ENCODE measurements at places on chromosomes 11 and 22. TPM values are rescaled to one million over a fixed set of nuclear protein-coding genes. Genes with fewer than 3 reads are reported as not detected.

DNA sequence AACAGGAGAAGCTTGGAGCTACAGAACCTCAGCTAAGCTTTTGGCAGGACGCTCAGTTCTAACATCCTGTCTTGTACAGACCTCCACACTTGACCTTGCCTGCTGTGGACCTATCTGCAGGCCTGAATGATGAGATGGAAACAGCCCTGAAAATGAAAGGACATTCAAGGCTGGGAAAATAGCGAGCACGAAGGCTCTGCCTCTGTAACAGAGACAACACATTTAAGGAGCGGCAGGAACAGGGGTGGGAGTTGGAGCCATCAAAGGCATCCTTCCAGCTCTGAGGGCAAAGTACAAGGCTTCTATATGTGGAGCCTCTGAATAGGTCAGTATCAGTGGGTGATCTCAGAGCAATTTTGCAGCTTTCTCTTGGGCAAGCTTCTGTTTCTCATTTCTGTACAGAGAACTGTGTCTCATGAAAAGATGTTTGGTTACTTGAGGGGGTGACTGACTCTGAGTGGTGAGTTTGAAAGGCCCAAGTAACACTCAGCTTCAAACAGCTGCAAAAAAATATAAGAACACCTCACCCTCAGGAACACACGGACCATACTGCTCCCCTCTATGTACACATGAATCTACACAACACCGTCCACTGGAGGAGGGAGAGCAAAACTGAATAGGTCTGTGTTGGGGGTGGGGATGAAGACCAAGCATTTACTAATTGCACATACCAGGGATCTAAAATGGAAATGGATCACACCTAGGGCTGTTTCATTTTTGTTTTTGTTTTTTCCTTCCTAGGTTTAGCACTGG is 101.6 kb downstream of the CCDC81 start:
- peaks cover 5% of the 10 kb centered on the region for H3K36me3 ChIP-seq
- H3K27ac ChIP-seq: no peak overlapping the region
- no peaks in the 10 kb centered on the region for H3K4me1 ChIP-seq
- no peak for DNase-seq

The PPP2R1B gene
- total RNA-seq: 105 TPM

GRCh38 chr11:70278994-70279393 is 8.5 kb downstream of the PPFIA1 start:
- no peaks in the 10 kb centered on the region for H3K4me1 ChIP-seq
- no peak overlapping the region for H3K27ac ChIP-seq
- H3K27me3 ChIP-seq: no peaks in the 10 kb centered on the region
- no peak for DNase-seq
- no peak overlapping the region for H3K4me3 ChIP-seq
- peaks cover 33% of the 10 kb centered on the region for H3K36me3 ChIP-seq

DNA sequence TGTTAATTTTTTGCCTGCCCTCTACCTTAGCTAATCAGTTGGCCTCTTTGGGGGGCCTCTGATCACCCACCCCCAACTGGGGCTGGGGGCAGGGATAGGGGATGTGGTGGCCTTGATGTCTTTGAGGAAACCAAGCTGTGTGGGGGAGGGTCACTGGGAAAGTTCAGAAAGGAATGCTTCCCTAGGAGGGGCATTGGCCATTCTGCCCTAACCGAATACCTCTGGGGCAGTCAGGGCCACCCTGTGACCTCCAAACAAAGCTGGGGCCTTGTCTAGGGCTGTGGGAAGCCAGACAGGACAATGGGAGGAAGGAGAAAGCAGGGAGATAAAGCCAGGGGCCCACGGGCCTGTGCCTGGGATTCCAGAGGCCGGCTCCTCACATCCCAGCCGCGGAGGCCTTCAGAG is 97.5 kb downstream of the TSPAN18 start:
- no peaks in the 10 kb centered on the region for H3K27me3 ChIP-seq
- H3K36me3 ChIP-seq: peaks cover 7% of the 10 kb centered on the region

The DRAP1 gene
- total RNA-seq: 101 TPM

DNA sequence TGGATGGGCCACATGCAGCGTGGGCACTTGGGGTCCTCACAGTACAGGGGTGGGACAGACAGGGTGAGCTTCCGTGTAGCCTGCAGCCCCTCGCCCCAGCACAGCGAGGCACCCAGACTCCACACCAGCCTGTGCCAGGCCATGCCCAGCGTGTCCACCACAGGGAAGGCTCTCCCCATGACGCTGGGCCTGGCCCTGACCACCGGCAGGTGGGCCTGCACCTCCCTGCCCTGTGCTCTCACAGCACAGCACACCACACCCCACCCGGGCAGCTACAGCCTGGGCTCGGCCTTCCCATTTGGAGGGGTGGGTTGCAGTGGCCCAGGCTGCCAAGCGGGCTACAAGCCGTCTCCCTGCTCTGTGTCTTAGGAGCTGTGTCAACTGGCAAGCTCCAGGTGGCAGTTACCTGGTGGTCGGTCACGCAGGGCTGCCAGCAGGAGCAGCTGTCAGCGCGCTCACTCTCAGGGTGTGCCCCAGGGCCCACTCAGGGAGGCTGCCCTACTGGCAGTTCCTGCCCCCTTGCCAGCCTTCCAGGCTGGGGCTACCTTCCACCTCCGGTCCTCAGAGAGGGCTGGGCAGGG is 4.6 kb downstream of the MOB2 start:
- H3K4me1 ChIP-seq: no peaks in the 10 kb centered on the region
- DNase-seq: no peak
- H3K36me3 ChIP-seq: no peaks in the 10 kb centered on the region

- no peak overlapping the region for H3K27ac ChIP-seq
- no peak for DNase-seq
- no peak overlapping the region for H3K4me3 ChIP-seq
- no peaks in the 10 kb centered on the region for H3K27me3 ChIP-seq
These were observed 71.0 kb downstream of the PARVA start for GRCh38 chr11:12448131-12448939.

GRCh38 chr22:39546889-39547586 is 14.5 kb upstream of the RPS19BP1 start:
- no peak for DNase-seq
- H3K27ac ChIP-seq: no peak overlapping the region
- no peaks in the 10 kb centered on the region for H3K27me3 ChIP-seq
- no peak overlapping the region for H3K4me3 ChIP-seq
- H3K36me3 ChIP-seq: no peaks in the 10 kb centered on the region

DNA sequence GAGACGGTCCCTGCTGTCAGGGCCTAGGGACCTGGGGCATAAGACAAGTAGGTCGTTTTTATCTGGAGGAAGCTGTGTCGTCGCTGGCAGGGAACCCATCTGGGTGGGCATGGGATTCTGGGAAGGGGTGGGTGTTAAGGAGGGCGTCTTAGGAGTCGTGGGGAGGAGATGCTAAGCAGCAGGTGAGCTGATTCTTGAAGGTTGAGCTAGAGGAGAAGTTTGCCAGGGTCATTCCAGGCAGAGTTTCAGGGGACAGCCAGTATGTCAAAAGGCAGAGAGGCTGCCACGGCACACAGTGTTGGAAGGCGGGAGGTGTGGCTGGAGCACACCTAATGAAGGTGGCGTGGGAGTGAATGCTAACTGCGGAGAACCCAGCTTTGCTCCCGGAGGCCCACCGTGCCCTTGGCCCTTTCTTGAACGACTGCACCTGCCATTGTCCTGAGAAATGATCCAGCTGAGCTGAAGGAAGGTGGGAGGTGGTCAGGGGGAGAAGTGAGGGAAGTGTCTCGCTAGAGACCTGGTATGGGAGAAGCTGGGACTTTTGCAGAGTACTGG is 1.3 kb downstream of the FAM118A start:
- H3K27ac ChIP-seq: no peak overlapping the region
- H3K36me3 ChIP-seq: peaks cover 4% of the 10 kb centered on the region
- peaks cover 4% of the 10 kb centered on the region for H3K4me1 ChIP-seq
- peak overlapping the region; percentile 79 for H3K4me3 ChIP-seq
- no peaks in the 10 kb centered on the region for H3K27me3 ChIP-seq
- no peak for DNase-seq

The OR56A1 gene
- 0.07 TPM for total RNA-seq

DNA sequence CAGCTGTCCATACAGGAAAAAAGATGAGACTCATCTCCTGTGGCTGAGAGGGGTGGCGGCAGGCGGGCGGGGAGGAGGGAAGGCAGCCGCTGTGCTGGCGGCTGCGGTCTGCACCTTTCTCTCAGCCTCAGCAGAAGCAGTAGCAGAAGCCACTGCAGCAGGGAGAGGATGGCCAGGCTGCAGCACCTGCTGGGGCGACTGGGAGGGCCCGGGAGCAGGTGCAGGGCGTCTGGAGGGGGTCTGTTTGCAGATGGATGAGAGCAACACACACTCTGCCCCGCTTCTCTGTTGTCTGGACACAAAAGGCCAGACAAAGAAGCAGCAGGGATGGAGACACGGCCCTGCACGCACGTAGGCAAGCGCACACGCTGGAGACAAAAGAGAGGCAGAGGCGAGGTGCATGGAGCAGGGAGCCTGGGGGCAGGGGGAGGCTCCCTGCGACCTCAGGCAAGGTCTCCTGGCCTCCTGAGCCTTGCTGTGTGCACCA is 9.3 kb upstream of the MIAT start:
- no peaks in the 10 kb centered on the region for H3K36me3 ChIP-seq
- H3K4me3 ChIP-seq: peak overlapping the region; percentile 53
- no peak overlapping the region for H3K27ac ChIP-seq
- no peaks in the 10 kb centered on the region for H3K27me3 ChIP-seq
- DNase-seq: peak; percentile 87
- H3K4me1 ChIP-seq: peaks cover 29% of the 10 kb centered on the region

DNA sequence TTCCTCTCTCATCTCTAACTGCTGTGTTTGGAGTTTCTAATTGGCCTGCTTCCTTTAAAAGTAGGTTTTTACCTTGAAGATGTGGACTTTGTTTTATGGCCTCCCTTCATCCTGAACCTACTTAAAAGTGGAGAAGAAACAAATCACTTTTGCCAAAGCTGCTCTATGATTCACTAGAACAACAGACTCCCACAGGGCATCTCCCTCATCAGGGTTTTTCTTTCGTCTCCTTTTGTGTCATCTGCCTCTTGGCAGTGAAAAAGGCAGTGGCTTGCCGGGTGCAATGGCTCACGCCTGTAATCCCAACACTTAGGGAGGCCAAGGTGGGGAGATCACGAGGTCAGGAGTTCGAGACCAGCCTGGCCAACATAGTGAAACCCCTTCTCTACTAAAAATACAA is 186.6 kb upstream of the MTNR1B start:
- no peaks in the 10 kb centered on the region for H3K4me1 ChIP-seq
- H3K27ac ChIP-seq: no peak overlapping the region
- DNase-seq: no peak
- no peak overlapping the region for H3K4me3 ChIP-seq

DNA sequence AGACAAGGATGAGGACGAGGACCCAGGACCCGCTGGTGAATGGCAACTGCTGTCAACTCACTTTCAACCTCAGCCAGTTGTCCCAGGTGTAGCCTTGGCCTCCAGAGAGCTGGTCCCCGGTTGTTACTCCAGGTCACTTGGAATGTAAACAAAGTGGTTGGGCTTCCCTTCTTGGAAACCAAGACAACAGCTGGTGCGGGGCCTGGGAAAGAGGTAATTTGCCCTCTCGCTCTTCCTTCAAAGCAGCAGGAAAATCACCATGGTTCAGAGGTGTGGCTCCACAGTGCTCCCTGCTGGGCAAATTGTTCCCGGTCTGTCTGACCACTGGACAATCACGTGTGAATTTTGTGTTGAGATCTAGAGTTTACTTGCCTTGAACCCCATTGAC is 15.0 kb downstream of the SLC1A2 start:
- no peaks in the 10 kb centered on the region for H3K27me3 ChIP-seq
- H3K36me3 ChIP-seq: no peaks in the 10 kb centered on the region
- H3K4me3 ChIP-seq: no peak overlapping the region
- H3K4me1 ChIP-seq: no peaks in the 10 kb centered on the region

GRCh38 chr11:34308913-34309585 is 48.8 kb downstream of the ABTB2 start:
- H3K27ac ChIP-seq: no peak overlapping the region
- H3K27me3 ChIP-seq: no peaks in the 10 kb centered on the region
- peaks cover 9% of the 10 kb centered on the region for H3K4me1 ChIP-seq
- no peak overlapping the region for H3K4me3 ChIP-seq

The OLFML1 gene
- total RNA-seq: not detected

The PATE4 gene
- total RNA-seq: not detected

DNA sequence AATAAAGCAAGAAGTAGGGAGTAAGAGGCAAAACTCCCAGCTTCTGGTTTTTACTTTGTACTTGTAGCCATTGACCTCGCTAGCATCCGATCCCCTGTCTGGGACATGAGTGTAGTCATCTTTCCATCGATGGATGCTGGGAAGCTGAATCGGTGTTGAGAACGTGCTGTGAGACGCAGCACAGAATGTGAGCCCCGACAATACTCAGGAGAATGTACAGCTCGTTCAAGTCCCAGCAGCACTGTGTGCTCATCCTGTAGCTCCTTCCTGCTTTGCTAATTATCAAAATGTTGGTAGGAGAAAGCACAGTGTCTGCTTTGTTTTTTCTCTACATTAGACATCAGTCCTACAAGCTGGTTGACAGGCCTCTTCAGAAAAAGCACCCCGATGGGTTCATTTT is 56.6 kb downstream of the JAM3 start:
- DNase-seq: no peak
- peaks cover 13% of the 10 kb centered on the region for H3K36me3 ChIP-seq
- peaks cover 10% of the 10 kb centered on the region for H3K4me1 ChIP-seq

GRCh38 chr11:116714902-116715301 is 57.9 kb downstream of the BUD13 start:
- H3K27me3 ChIP-seq: no peaks in the 10 kb centered on the region
- no peak overlapping the region for H3K27ac ChIP-seq
- no peak overlapping the region for H3K4me3 ChIP-seq
- H3K4me1 ChIP-seq: no peaks in the 10 kb centered on the region
- DNase-seq: no peak

The TLCD5 gene
- total RNA-seq: 7.1 TPM

The TTLL12 gene
- total RNA-seq: 90.2 TPM

- DNase-seq: no peak
- H3K27me3 ChIP-seq: no peaks in the 10 kb centered on the region
- H3K36me3 ChIP-seq: peaks cover 6% of the 10 kb centered on the region
- peaks cover 2% of the 10 kb centered on the region for H3K4me1 ChIP-seq
- H3K4me3 ChIP-seq: no peak overlapping the region
These were observed 33.0 kb upstream of the MN1 start for GRCh38 chr22:27834364-27835185.

- H3K4me1 ChIP-seq: no peaks in the 10 kb centered on the region
- peak overlapping the region; percentile 77 for H3K4me3 ChIP-seq
- DNase-seq: no peak
- H3K27me3 ChIP-seq: peaks cover 36% of the 10 kb centered on the region
- peaks cover 3% of the 10 kb centered on the region for H3K36me3 ChIP-seq
These were observed 47.8 kb downstream of the SLC22A12 start for GRCh38 chr11:64638829-64639228.

GRCh38 chr11:120131941-120132644 is 5.8 kb downstream of the TRIM29 start:
- H3K27ac ChIP-seq: no peak overlapping the region
- H3K27me3 ChIP-seq: no peaks in the 10 kb centered on the region
- no peak for DNase-seq
- no peak overlapping the region for H3K4me3 ChIP-seq
- no peaks in the 10 kb centered on the region for H3K36me3 ChIP-seq

The C11orf97 gene
- total RNA-seq: not detected

- no peak overlapping the region for H3K27ac ChIP-seq
- no peaks in the 10 kb centered on the region for H3K27me3 ChIP-seq
- H3K4me3 ChIP-seq: no peak overlapping the region
- no peak for DNase-seq
These were observed 424.1 kb upstream of the TENM4 start for GRCh38 chr11:79864882-79865281.

The GLB1L2 gene
- 2.4 TPM for total RNA-seq

Data from H9 (cell line).